ENCODE measurements at places on chromosomes 3 and 15.

- DNase-seq, result no peak
Observed at GRCh38 chr3:133161656-133162055, 123.5 kb downstream of the TMEM108 start.

DNA sequence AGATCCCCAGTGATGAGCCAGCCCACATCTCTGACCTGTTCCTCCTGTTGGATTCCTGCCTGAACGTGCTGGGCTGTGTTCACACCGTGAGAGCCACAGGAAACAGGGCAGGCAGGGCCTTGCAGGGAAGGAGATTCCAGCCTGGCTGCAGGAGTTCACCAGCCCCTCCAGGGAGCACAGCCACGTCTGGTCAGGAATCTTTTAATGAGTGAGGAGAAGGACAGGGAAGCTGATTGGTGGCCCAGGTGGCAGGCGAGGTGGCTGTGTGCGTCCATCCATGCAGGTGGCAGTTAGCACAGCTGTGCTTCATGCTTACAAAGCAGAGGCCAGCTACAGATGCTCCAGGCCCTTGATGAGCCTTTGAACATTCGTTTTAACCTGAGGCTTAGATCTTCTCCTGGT lies 10.5 kb downstream of the LRRK1 start:
- DNase-seq, result no peak

GRCh38 chr3:160477750-160478149 lies 28.2 kb upstream of the TRIM59 start:
- no peak for DNase-seq

GRCh38 chr15:70113304-70113700 lies 15.6 kb upstream of the TLE3 start:
- no peak for DNase-seq

DNA sequence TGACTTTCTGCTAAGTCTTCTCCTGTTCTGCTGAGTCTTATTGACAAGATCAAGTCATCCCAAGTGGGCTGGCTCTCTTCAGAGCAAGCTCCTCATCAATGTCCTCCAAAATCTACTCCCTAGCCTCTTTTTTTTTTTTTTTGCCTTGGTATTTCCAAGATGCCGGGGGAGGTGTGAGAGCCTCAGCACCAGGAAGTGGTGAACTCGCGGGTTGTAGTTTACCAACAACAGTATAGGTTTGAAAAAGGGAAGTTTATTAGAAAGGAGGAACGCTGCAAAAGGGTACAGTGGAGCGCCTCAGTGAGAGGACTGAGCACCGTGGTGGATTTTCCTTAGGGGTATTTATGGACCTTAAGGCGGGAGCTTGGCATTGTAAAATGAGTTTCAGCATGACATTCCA lies 94.3 kb upstream of the SGO1 start:
- no peak for DNase-seq

- no peak for DNase-seq
Observed at GRCh38 chr3:40109641-40110490, 199.6 kb upstream of the EIF1B start.

DNA sequence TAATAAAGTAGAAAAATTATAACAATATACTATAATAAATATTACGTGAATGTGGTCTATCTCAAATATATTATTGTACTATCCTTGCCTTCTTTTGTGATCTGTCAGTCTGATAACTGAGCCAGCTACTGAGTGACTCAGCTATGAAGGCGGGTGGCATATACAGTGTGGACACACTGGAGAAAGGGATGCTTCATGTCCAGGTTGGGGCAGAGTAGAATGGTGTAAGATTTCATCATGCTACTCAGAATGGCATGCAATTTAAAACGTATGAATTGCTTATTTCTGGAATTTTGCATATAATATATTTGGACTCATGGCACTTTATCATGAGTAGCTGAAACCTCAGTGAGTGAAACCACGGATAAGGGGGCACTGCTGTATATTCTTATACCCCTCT lies 172.9 kb upstream of the TBC1D5 start:
- no peak for DNase-seq

DNA sequence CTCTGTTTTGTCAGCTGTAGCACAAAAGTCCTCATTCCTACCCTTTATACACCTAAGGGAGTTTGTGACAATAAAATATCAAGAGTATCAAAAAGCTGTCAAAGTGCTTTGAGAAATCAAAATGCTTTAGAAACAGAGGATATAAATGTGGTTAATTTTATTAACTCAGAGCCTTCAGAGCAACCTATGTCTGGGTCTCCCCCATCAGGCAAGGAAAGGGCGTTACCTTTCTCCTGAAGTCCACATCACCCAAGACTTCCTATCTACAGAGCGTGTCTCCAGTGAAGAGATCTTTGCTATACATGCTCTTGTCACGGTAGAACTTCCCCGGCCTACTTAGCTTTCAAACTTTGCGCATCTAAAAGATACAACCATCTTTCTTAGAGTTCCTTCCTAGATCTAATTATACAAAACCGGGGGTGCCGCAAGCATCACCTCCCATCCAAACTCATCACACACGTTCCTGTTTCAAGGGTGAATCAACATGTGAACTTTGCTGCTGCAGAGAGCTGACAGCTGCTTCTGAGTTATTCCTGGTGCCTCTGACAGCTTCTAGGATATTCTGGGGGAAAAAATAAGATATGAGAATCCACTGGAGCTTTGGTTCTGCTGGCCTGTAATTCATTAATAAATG lies 93.0 kb downstream of the RARB start:
- no peak for DNase-seq

DNA sequence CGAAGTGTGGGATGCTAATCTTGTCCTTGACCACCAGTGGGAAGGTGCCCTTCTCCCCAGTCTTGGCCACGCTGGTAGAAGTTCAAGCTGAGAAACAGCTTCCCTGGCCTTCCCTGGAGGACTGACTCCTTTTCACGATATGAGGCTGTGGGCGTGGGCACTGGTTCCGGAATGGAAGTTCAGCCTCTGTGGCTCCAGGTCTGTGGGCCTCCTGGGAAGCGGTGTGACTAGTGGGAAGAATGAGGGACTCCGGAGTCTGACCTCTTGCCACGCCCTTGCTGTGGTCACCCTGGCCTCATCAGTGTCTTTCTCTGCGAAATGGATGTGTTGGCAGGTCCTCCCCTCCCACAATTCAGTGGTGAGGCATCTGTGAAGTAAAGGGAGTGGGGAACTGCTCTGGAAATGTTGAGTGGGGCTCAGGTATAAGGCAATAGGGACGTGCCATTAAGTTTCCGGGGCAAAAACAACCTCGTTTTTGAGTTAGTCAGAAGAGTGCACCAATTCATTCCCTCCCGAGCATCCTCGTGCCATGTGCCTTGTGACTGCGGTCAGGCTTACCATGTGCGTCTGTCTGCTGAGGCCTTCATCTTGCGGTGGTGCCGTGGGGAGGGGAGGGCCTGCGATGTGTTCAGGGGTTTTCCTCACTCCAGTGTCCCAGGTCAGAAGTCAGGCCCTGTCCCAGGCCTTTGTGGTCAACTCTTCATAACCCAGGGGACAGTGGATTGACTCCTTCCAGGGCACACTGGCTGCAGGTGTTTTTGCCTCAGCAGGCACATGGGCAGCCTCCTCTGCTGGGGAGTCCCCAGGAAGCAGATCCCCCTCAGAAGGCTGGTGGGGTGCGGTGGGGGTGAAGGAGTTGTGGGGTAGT lies 11.8 kb upstream of the SEC13 start:
- no peak for DNase-seq

DNA sequence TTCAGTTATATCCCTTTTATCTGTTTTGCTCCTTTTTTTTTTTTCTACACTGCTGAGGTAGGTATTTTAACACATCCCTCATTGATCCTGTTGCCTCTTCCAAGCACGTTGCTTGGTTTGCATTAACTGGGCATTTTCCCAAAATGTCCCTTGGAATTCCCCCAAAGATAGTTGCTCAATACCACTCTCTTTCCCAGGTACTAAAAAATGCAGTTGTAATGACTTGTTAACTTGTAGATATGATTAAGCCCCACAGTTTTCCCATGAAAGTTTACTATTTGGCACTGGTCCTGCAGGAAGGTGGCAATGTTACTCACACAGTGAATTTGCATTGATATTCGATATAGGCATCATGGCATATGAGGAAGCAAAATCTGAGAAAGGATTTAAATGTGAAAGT lies 67.1 kb downstream of the GRM7 start:
- no peak for DNase-seq

GRCh38 chr15:60096157-60096556 lies 92.0 kb downstream of the FOXB1 start:
- DNase-seq, result peak; percentile 23

- peak; percentile 13 for DNase-seq
Observed at GRCh38 chr3:65836047-65836446, 202.7 kb downstream of the MAGI1 start.

- peak; percentile 64 for DNase-seq
Observed at GRCh38 chr3:184540777-184541681, 20.6 kb upstream of the EPHB3 start.

DNA sequence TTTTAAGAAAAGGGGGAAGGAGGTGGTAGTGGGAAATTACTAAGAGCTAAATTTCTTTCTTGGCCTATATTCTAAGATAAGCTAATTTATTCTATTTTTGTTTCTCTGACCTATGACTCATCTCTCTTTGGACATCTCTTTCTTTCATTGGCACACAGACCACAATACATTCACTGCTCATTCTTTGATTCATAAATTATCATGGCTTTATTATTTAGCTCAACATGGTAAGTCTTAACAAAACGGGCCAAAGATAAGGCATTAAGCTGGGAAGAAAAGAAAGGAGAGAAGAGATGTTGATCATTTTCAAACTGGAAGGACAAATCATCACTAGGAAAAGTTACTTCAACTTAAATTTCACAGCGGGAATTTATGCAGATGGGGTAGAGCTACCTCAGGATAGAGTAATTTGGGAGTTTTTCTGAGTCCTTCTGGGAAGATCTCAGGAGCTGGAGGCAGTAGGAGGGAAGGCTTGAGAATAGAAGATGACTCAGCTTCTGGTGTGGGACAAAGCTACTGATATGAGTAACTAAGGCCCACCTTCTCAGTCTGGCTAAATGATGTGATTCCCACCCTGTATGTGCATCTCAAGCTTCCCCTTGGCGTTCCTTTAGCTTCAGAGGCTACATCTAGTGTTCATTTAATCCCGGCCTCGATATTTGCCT lies 7.5 kb upstream of the ALCAM start:
- DNase-seq, result no peak

DNA sequence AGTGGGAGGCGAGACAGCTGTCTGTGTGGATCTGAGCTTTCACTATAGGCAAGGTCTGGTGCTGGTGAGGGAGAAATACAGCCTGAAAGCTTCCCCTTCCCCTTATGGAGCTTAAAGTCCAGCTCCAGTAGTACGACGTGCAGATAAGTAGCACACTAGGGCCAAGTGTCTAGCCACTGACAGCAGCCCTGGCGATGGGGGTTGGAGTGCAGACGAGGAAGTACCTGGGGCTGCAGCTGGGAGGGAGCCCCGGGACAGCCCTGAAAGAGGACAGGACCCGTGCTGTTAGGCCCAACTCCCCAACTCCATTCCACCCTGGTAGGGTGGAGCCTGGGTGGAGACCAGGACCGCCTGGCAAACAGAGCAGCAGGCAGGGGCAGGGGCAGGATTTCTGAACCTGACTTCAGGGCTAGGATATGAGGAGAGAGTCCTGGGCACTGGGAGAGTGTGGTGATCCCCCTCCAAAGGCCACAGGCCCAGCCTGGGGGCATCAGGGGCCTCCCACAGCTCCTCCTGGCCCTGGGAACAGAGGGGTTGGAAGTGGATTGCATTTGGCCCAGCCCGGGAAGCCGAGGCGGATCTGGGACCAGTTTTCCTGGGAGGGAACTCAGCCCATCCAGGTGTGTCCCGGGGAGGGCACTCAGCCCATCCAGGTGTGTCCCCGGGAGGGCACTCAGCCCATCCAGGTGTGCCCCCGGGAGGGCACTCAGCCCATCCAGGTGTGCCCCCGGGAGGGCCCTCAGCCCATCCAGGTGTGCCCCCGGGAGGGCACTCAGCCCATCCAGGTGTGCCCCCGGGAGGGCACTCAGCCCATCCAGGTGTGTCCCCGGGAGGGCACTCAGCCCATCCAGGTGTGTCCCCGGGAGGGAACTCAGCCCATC lies 42.8 kb downstream of the BDH1 start:
- DNase-seq, result no peak

GRCh38 chr3:132435911-132436425 lies 18.7 kb downstream of the DNAJC13 start:
- DNase-seq, result no peak

- peak; percentile 90 for DNase-seq
Observed at GRCh38 chr3:109685084-109686079, 348.0 kb upstream of the DPPA4 start.

GRCh38 chr15:61915640-61916039 lies 144.6 kb downstream of the VPS13C start:
- DNase-seq, result no peak

DNA sequence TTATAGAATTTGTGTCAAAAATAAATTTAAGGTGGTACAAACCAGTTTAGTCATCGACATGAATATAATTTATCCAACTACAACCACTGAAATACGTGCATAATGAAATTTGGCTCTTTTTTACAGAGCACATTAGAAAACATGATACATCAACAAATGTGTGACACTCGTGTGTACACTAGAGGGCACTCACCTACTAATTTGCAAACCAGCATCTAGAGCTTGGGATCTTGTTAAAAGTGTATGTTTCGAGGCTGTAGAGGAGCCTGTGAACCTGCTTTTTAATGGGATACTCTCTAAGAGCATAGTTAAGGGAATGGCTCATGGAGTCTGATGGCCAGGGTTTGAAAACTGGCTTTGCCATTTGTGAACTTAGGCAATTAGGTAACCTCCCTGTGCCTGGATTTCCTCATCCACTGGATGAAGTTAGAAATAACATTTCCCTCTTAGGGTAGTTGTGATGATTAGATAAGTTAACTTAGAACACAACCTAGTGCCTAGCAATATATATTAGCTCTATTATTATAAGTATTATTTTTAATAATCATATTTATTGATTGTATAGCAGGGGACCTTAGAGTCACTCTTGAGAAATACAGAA lies 8.8 kb upstream of the CPOX start:
- DNase-seq, result peak; percentile 66

GRCh38 chr3:72665701-72666446 lies 182.4 kb downstream of the SHQ1 start:
- no peak for DNase-seq

GRCh38 chr3:36743826-36744225 lies 20.5 kb downstream of the DCLK3 start:
- no peak for DNase-seq

DNA sequence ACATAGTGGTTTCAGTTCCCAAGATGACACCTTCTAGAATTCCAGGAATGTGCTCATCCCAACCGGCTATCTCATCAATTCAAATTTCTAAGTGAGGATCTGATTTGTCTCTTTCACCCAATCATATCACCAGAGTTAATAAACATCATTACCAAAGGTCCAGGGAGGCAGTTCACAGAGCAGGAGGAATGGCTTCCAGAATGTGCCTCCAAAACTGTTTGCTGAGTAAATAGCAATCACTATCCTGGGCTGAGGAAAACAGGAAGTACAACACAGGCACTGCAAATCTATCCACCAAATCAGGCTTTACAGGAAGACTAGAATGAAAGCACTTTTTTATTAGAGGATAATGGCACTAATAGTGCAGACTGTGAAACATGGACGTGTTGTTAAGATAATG lies 61.5 kb downstream of the OSBPL10 start:
- no peak for DNase-seq

- DNase-seq, result no peak
Observed at GRCh38 chr15:22958487-22959280, 21.5 kb downstream of the CYFIP1 start.

All from urothelium cell line (cell line).